ENCODE measurements at places on chromosomes 2 and 18.

- DNase-seq: no peak
These were observed 35.7 kb downstream of the C18orf63 start for GRCh38 chr18:74351354-74351753.

DNA sequence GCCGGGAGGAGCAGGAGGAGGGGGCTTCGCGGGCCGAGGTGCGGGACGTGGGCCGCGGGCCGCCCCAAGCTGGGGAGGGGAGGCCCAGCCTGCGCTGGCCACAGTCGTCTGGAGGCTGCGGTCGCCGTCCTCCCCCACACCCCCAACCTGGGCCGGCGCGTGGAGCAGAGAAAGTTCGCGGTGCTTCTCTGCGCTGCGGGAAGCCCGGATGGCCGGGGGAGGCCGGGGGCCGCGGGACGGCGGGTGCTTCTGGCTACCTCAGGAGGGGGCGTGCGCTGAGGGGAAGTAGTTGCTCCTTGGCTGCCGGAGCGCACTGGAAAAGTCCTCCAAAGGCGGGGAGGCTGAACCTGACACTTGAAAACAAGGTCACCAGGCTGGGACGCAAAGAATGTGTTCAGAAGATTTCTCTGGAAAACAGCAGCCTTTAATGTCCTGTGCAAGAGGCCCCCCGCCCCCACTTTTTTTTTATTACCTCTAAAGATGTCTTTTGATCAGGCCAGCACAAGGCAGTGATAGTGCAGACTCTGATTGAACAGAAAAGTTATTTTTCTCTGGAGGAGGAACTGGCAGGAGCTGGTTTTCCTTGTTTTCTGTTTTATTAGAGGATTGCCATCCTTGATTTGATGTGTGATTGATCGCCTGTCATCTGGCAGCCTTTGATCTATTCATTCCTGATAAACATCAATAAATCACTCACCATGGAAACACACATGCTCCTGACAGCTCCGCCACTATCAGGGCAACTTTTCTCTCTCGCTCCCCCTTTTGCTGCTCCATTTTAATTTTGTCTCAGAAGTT is 1.6 kb downstream of the TSHZ1 start:
- DNase-seq: no peak

DNA sequence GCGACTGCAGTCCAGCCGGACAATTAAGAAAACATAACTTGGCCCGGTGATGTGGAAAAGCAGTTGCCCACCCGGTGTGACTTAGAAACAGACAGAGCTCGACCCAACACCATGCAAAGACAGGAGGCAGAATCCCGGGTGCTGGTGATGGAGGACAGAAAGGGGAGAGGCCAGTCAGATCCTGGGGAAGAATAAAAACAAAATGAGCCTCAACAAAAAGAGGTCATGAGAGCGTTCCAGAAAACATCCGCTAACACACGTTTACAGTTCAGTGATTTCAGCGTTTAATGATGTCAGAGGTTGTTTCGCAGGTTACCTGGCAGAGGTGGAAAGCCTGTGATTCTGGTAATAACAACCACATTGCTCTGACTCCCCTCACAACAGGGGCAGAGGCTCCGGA is 111.9 kb downstream of the OSR1 start:
- DNase-seq: no peak

DNA sequence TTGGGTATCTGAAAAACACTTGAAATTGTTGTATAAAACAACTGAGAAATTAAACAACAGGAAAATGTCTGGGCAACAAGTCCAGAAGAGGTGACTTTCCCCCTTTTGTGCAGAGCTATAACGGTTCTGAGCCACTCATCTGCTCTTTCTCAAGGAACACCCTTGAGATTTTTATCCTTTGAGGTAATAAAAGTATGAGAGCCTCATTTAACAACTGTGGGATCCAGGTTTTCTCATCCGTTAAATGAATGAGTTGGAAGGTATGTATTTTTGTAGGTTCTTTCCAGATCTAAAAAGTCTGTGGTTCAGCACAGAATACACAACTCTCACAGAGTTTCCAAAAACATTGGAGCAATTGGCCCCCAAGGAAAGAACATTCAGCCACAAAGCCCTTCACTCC is 93.0 kb downstream of the ANKRD44 start:
- DNase-seq: no peak

GRCh38 chr18:13441736-13442135 is 223.2 kb downstream of the LDLRAD4 start:
- no peak for DNase-seq

GRCh38 chr2:161135951-161136593 is 24.2 kb upstream of the TANK start:
- DNase-seq: no peak

GRCh38 chr2:61074100-61074499 is 8.4 kb downstream of the SANBR start:
- no peak for DNase-seq

DNA sequence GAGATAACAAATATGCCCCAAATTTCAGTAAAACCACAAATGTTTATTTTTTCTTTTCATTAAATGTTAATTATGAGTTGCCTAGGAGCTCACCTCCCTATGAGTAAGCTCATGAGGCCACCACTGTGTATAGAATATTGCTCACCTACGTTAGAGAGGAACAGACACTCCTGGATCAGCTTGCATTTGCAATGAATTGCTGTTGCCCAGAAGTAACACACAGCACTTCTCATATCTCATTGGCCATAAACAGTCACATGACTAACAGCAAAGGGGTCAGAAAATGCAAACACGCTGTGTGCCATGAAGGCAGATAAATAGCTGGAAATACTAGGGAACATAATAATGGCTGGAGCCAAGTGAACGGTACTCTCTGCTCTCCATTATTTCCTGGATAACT is 89.0 kb upstream of the GALNT5 start:
- DNase-seq: no peak

GRCh38 chr2:65231121-65231520 is 3.5 kb downstream of the ACTR2 start:
- DNase-seq: no peak

DNA sequence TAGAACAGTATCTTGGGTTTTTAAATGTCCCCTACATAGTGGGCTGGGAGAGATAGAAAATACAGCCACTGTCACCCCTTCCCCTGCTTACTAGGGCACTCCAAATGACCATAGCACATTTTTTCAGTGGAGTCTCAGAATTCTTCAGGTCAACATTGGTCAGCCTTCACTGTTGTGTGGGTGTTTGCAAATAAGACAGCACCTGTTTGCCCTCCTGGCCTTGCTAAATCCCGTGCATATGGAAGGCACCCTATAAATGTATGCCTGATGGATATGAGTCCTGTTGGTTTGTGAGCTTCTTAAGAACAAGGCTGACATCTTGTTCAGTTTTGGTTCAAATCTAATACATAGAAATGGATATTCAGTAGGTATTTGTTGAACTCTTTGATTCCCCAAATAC is 12.5 kb downstream of the ITGA6 start:
- DNase-seq: no peak

DNA sequence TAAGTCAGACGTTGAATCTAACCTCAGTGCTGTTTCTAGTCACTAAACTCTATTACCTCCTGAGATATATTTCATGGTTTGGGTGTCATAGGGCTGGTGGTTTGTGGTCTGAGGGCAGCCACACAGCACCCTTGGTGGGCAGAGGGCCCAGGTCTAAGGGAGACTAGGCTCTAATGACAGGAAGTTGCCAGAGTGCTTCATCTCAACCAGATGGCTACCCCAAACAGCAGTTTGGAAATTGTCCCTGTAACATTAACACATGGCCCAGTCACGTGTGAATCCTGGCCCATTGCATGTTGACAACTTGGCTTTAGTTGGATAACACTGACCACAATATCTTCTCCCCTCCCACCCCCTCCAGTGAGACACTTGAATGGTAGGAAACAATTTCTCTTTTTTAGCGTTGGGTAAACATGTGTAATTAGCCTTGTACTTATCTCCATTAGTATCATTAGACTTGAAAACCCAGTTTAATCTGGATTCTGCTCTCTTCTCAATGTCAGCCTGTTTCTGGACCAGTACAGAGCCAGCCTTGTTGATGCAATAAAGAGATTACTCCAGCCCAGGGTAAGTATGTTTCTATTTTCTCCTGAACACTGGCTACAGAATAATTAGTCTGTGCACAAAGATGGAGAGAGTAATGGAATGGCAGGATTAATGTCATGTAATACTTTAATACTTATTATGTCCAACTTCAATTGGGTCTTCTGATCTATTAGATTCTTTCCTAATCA is 187.8 kb upstream of the SIX3 start:
- DNase-seq: no peak

DNA sequence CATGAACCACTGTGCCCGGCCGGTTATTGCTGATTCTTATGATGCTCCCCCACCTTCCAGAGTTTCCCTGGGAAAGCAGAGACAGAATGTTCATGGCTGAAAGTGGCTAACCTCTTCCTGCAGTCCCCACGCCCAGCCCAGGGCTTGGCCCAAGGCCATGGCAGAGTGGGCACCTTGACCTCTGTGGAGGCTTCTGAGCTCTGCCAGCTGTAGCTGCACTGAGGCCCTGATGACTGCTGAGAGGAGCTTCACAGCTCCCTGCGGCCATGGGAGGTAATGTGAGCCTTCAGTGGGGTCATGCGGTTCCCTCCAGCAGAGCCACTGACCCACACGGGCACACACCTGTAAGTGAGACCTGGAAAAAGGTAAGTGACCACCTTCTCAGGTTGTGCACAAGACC is 13.3 kb downstream of the EFHD1 start:
- DNase-seq: no peak

- peak; percentile 82 for DNase-seq
These were observed 13.4 kb upstream of the COPS8 start for GRCh38 chr2:237072067-237072931.

- DNase-seq: no peak
These were observed 110.5 kb upstream of the LYPD6 start for GRCh38 chr2:149219856-149220255.

DNA sequence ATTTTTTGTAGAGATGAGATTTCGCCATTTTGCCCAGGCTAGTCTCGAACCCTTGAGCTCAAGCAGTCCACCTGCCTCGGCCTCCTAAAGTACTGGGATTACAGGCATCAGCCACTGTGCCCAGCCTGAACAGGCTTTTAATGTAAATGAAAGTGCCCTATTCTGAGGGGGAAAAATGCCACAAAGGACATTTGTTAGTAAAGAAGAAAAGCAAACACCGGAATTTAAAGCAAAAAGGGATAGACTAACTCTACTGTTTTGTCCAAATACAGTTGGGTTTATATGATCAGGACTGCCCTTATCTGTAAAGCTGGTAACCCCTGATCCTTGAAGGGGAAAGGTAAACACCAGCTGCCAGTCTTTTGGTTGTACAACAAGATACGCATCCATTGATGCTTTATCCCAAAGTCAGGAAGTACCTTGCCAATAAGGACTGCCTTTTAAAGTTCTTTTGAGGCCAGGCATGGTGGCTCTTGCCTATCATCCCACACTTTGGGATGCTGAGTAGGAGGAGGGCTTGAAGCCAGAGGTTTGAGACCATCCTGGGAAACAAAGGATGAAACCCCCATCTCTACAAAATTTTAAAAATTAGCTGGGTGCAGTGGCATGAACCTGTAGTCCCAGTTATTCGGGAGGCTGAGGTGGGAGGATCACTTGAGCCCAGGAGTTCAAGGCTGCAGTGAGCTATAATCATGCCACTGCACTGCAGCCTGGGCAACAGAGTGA is 13.1 kb downstream of the CLEC4F start:
- DNase-seq: no peak

GRCh38 chr2:170481201-170481600 is 233.9 kb upstream of the SP5 start:
- DNase-seq: no peak

DNA sequence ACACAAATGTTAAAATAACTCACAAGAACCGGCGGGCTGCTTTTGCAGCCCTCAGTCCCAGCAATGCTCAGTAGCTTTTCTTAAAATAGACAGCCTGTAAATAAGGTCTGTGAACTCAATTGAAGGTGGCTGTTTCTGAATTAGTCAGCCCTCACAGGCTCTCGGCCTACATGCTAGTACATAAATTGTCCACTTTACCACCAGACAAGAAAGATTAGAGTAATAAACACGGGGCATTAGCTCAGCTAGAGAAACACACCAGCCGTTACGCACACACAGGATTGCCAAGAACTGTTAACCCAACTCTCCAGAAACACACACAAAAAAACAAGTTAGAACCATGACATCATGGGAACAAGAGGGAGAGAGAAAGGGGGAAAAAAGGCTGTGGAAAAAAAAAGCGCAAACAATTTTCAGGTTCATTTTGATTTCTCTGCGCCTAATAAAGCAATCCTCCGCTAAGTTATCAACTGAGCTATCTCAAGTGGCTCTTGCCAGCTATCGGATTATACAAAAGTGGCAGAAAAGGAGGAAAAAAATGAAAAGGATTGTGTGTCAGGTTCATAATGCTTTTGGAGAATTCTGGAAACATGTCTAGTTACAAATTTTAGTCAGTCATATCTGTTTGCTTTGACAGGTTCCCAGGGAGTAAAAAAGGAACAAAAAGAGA is 89.1 kb downstream of the ZEB2 start:
- no peak for DNase-seq

GRCh38 chr2:126851756-126852155 is 46.9 kb upstream of the TEX51 start:
- DNase-seq: no peak

- DNase-seq: peak; percentile 3
These were observed 47.1 kb downstream of the COPS8 start for GRCh38 chr2:237132799-237133198.

- DNase-seq: no peak
These were observed 45.0 kb downstream of the SLC4A1AP start for GRCh38 chr2:27708666-27709065.

- no peak for DNase-seq
These were observed 28.8 kb downstream of the HDAC4 start for GRCh38 chr2:239371726-239372686.

DNA sequence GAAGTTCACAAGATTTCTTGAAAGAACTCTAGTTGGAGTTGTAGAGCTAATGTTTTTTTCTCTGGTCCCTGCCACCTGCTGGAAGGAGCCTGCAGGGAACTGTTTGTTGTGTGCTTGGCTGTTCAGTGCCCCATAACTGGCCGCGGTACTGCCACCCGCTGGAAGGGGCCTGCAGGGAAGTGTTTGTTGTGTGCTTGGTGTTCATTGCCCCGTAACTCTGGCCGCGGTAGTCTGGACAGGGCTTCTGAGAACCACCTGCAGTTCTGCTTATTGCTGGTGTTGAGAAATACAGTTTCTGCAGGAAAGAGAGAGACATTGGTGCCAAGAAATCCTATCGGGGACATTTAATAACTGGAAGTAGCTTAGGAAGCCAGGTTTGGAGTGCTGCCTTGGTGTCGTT is 58.1 kb downstream of the AGAP1 start:
- DNase-seq: no peak

GRCh38 chr2:10830641-10831399 is 18.2 kb upstream of the PDIA6 start:
- DNase-seq: no peak

- no peak for DNase-seq
These were observed 8.7 kb upstream of the WIPF1 start for GRCh38 chr2:174606336-174606735.

GRCh38 chr2:85134896-85135659 is 1.9 kb downstream of the TCF7L1 start:
- no peak for DNase-seq
